Astrocyte (in vitro differentiated cells and primary cell): ENCODE measurements at places on chromosomes 1 and 21. TPM values are rescaled to one million over a fixed set of nuclear protein-coding genes. Genes with fewer than 3 reads are reported as not detected.
A peak's percentile ranks its signal among the peaks of the same experiment; 100 is the strongest.

GRCh38 chr1:153245466-153245865, 14.0 kb upstream of the LORICRIN start:
- no peak for DNase-seq

- DNase-seq = no peak
These were observed 95.7 kb downstream of the GLIS1 start for GRCh38 chr1:53643041-53643880.

DNA sequence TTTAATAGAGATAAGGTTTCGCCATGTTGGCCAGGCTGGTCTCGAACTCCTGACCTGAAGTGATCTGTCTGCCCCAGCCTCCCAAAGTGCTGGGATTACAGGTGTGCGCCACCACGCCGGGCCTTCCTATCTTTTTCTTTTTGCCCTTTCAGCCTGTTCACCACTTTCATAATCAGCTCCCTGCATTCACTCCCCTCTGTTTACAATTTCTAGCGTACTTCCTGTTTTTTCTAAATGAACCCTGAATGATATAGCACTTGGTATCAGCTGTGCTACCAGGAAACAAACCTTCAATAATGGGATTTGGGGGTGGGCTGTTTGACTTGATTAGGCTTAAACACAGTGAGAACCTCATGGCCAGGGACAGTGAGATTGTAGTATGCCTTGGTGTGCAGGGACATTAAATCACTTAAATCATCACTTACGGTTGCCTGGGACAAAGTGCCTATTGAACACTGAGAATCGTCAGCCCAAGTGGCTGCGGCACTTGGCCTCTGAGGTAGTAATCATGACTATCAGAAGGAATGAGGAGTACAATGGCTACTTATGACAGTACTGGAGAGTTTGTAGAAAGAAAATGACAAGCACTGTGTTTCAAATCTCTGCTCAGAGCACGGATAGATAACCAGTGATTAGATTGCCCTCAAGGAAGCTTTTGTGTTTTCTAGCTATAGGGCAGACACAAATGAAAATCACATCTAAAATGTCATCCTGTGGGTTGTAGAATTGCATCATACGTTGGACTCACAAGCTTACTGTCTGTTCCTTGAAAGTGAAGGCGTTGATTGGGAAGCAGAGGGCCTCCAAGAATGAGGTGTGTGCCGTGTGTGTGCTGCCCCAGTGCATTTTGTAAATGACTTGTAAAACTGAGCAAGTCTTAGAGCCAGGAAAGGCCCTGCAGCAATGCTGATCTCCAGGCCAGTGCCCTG, 661.8 kb downstream of the MATN1 start:
- DNase-seq = no peak

- DNase-seq = no peak
These were observed 6.9 kb downstream of the PRKCZ start for GRCh38 chr1:2056955-2057590.

DNA sequence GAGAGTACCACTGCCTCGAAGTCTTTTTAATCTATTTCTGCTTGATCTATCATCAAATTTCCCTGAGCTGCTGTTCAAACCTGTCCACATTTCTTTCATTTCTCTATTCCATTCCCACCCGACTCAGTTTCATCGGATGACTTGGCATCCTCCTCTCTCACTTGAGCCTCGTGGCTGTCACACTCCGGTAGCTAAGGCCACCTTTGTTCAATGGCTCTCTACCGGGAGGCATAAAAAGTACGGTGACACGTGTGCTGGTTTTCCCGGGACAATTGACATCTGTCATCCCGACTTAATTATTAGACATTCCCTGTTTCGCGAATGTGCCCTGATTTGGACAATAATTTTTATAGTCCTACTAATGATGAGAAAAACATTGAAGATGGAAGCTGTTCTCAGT, 22.6 kb downstream of the MIS18A start:
- DNase-seq = no peak

- peak; percentile 55 for DNase-seq
These were observed 52.3 kb downstream of the BCAR3 start for GRCh38 chr1:93629101-93630059.

DNA sequence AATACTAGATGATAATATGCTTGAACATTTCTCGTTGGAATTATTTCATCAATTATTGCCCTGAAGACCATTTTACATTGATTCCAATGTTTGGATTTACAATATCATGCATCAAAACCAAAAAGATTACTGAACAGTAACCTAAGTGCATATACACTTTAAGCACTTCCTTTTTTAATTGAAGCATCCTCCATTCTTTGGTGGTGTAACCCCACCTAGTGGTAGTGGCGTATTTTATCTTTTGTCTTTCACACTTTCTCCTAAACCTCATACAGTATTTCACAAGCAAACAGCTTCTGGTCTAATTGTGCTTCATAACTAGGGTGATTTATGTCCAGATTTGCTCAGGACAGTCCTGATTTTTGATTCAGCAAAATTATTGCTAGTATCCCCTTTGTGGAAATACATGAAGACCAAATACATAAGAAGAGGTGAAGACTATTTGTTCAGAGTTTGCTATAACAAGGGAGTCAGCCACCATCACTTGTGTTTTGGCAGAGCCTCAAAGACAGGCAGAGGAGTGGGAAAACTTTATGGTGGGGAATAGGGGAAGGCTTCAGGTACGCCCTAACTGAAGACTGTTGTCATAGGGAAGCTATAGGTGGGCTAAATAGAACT, 3.4 kb upstream of the NVL start:
- no peak for DNase-seq

- no peak for DNase-seq
These were observed 2.7 kb downstream of the CD34 start for GRCh38 chr1:207908107-207908734.

DNA sequence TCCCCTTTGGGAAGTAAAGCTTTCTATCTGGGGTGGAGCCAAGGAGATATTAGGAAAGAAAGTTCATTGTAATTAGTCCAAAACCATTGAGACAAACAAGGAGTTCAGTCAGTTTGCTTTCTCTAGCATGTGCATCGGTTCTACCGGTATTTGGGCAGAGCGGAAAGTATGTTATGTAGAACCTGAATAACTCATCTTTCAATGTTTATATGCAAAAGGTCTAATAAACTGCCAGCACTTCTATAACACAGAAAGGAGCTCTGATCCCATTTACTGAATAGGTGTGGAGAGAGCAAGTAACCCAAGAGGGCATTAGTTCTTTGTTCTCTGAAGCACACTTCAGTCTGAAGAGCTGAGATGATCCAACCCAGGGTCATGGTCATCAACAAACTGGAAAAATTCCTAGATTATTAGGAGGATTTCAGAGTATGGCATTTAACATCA, 3.5 kb downstream of the TGFB2 start:
- DNase-seq = no peak

The TCEA3 gene
- total RNA-seq = 3.3 and 3.4 TPM in 2 replicates

The STUM gene
- total RNA-seq = not detected in 2 replicates

The C1orf87 gene
- not detected in 2 replicates for total RNA-seq

The NECTIN4 gene
- 1.6 and 1.9 TPM in 2 replicates for total RNA-seq
